Astrocyte (in vitro differentiated cells and primary cell): ENCODE measurements at places on chromosomes 6 and 20. TPM values are rescaled to one million over a fixed set of nuclear protein-coding genes. Genes with fewer than 3 reads are reported as not detected.

Gene SLC17A2
- not detected in 2 replicates for total RNA-seq

Gene VSX1
- not detected in 2 replicates for total RNA-seq

Gene ADGRG6
- total RNA-seq: 89.2 and 98.2 TPM in 2 replicates

Gene SPATA25
- 0.67 and 1.7 TPM in 2 replicates for total RNA-seq

Gene RUNX2
- 26.1 and 32.6 TPM in 2 replicates for total RNA-seq

Gene CFB
- total RNA-seq: 1.0 and 1.4 TPM in 2 replicates

Gene FRK
- 0.77 and 1.3 TPM in 2 replicates for total RNA-seq

Gene C20orf144
- total RNA-seq: 0.16 TPM in 1 of 2 replicates, not detected in the other

Gene KCNQ5
- total RNA-seq: 0.43 and 2.0 TPM in 2 replicates

Gene CST5
- total RNA-seq: 0.41 and 0.50 TPM in 2 replicates

Gene BTN1A1
- total RNA-seq: not detected in 2 replicates

Gene TTI1
- total RNA-seq: 13.4 and 16.9 TPM in 2 replicates

Gene SLC17A1
- total RNA-seq: not detected in 2 replicates

Gene SUMO4
- 1.4 and 1.6 TPM in 2 replicates for total RNA-seq

Gene BMP2
- total RNA-seq: 4.7 and 9.2 TPM in 2 replicates

Gene HSPA1A
- total RNA-seq: 52.6 and 52.7 TPM in 2 replicates
